Fibroblast of pulmonary artery (primary cell): ENCODE measurements at places on chromosomes 7 and 10.
A peak's percentile ranks its signal among the peaks of the same experiment; 100 is the strongest.

DNA sequence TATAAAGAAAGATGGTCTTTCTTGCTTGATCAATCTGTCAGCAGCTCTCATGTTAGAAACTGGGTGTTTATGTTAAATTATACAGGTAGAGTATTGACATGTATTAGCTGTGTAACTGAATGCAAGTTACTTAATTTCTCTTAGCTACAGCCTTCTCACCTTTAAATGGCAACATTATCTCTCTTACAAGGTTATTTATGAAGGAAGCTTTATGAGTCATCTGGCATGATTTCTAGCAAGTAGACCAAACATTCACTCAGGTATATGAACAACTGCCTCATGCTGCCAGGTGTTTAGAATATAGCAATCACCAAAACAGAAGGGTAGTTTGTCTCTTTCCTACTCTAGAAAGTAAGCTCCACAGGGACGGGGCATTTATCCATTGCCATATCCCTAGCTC, 8.5 kb downstream of the ARL4A start:
- no peak for DNase-seq

- no peak for DNase-seq
Observed at GRCh38 chr7:13312307-13312706, 624.9 kb downstream of the ARL4A start.

DNA sequence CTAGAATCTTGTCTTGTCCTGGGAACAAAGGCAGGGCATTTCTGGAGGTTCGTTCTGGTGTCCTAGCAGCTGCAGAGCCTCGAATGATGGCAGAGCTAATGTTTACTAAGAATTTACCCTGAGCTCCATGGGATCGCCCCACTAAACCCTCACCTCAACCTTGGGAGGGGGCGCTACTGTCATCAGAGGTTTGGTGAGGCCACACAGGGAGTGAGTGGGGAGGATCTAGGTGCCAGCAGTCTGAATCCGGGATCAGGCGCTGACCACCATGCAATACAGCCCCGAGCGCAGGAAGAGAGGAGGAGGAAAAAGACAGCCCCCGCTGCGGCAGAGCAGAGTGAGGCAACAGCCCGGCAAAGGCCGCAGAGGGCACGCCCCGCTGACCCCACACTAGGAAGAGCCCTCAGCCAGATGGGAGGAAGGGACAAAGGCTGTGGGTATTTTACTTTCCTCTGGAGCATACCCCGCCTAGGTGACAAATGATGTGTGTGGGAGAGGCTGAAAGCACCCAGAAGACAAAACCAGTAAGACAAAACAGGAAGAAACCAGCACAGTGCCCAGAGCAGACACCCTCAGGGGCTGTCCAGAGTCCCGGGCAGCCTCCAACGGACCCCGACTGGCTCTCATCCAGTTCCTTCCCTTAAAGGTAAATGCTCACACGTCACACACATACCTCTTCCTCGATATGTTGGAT, 103.5 kb downstream of the FAM53B start:
- no peak for DNase-seq

DNA sequence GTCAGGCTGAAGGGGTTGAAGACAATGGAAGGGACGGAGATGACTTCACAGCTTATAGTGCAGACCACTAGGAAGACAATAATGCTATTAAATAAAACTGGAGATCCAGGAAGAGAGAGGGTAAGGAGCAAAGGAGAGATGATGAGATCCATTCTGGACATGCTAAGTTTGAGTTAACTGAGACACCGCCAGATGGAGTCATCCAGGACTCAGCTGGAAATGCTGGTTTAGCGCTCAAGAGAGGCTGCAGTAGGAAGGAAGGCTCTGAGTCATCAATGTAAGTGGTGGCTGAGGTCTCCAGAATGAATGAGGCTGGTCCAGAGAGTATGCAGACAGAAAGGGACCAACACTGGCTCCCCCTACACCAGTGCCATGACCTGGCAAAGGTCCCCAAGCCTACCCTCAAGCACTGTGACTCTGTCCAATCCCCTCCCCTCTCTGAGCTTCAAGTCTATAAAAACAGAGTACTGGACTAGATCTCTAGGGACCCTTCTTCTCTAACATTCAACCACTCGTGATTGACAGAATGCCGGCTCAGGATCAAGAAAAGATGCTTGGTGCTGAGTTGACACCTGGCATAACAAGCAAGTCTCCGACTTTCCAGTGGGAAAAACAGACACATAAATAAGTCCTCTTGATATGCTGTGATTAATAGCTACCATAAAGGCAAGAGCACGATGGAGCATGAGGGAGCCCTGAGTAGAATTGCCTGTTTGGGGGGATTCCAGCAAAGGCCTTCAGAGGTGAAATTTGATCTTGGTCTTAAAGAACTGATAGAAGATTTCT, 8.9 kb downstream of the GFRA1 start:
- no peak for DNase-seq

DNA sequence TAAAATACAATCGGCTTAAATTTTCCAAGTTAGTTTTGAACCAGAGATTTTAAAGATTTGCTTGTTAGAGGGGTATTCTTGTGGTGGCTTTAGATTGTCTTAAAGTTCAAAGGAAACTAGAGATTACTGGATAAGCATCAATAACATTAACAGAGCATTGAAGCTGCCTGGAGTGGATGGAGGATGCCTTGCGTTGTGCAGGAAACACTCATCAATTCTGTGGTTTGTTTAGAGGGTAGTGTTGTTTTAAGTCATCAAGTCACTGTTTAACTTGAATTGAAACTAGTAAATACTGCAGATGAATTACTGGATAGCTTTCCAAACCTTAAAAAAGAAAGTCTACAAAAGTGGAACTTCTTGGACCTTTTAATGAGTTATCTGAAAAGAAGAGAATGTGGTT, 218.6 kb downstream of the CELF2 start:
- no peak for DNase-seq

DNA sequence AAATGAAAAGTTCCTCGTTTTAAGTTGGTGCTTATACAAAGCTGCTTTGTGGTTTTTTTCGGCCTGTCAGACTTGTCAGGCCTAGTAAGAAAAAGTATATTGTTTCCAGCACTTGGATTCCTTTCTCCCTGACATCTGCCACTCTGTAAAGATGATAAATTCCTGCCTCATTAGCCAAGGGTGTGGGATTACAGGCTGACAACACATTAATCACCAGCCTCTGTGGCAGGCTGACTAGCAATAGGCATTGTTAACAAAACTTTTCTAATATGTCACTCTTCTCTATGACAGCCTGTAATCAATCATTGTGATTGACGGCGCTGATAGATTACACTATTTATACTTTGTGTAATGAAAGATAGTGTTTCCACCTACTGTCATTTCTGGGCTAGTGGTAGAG, 682.5 kb downstream of the LRMDA start:
- peak; percentile 1 for DNase-seq

DNA sequence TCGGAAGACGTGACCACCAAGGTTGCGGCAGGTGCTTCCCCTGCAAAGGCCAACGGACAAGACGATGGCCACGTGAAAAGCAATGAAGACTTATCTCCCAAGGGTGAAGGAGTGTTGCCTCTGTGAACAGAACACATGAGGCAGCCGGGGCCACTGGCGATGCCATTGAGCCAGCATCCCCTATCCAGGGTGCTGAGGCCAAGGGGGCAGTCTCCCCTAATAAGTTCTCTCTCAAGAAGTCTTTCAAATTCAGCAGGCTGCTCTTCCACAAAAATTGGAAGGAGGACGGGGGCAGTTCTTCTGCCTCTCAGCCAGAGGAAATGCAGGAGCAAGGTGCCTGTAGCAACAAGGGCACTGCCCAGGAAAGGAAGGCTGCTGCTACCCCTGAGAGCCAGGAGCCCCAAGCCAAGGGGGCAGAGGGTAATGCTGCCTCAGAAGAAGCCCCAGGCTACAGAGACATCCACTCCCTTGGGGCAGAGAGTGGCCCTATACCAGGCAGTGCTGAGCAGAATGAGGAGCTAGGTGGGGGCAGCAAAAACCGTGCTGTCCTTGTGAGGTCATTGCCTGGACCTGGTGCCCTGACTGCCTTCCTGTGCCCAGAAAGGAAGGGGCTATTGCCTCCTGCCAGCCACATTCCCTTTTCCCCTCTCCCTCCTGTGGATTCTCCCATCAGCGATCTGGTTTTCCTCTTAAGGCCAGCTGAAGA, 17.3 kb downstream of the NT5C2 start:
- DNase-seq, result no peak

DNA sequence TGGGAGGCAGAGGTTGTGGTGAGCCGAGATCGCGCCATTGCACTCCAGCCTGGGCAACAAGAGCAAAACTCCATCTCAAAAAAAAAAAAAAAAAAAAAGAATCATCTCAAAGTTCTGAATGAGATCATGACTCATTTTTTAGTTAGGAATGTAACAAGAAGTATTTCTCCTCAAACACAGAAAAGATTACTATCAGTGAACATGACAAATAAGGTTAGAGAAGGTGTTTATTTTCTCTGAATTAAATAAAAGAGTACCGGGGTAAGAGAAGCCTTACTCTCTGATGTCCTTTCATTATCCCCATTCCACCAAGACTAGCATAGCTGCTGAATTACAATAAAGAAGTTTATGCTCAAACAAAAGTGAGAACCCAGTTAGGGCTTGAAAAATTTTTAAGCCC, 50.1 kb downstream of the IPMK start:
- no peak for DNase-seq

- peak; percentile 59 for DNase-seq
Observed at GRCh38 chr10:24617771-24618396, 105.8 kb downstream of the ARHGAP21 start.

GRCh38 chr7:151341357-151342101, at the start of gene NUB1:
TSS of gene NUB1 (plus strand) at chr7:151341812. CDS start at chr7:151345350, 3,538 bp downstream.
- DNase-seq, result peak; percentile 85

DNA sequence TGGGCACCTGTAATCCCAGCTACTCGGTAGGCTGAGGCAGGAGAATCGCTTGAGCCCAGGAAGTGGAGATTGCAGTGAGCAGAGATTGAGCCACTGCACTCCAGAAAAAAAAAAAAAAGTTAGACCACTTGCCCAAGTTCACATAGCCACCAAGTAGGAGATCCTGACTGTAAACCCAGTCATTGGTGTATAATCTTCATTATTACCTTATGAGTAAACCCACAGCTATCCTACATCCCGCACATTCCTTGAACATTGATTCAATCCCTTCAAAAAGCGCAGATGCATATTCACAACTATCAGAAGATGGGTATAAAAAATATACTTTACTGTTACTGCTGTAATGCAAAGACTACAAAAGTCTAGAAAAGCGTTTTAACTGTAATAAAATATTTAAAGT, 512.9 kb downstream of the SUGCT start:
- no peak for DNase-seq

GRCh38 chr7:15376600-15376999, 185.2 kb downstream of the AGMO start:
- DNase-seq, result no peak

DNA sequence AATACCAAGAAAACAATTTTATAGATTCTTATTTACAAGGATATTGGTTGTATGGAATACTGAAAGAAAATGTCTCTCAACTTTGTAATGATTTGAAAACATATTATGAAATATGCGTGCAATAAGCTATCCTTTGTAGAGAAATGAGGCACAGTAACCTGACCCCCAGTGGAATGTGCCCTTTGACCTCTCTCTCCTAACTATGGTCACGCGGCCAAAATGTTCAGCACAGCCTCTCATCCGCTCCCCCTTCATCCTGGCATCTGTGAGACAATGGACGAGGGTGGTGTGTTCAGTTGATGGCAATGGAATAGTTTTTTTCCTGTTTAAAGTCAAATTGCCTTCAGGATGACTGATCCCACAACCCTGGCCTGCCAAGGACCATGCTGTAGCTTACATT, 13.3 kb downstream of the BEND7 start:
- DNase-seq, result no peak

DNA sequence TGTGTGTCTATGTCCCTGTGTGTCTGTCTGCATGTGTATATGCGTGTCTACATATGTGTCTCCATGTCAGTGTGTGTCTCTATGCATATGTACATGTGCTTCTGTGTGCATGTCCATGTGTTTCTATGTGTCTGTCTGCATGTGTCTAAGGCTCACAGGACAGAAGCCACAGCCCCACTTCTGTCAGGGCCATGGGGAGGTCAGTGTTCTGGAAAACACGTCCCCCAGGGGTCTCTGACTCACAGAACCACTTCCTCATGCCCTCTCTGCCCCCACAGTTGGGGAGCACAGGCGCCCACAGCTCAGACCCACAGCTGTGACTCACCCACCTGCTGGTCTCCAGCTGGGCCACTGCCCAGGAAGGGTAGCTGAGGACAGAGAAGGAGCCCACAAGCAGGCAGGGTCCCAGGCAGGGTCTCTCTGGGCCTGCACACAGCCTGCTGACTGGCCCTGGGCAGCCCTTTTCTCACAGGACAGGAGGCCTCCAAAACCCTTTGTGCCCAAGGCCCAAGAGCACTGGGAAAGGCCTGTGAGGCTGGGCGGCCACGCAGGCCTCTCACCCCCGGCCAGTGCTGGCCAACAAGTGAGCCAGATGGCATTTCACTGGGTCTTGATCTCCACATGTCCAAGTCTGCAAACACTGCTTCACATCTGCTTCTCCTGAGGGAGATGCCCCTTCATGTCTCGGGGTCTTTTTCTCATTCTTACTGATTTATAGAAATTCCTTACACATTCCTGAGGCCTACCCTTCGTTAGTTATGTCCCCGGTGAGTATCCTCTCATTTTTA, 102.9 kb upstream of the FAM20C start:
- DNase-seq, result peak; percentile 85

- DNase-seq, result no peak
Observed at GRCh38 chr10:118566911-118567310, 28.5 kb downstream of the PRLHR start.

GRCh38 chr7:54629771-54630170, 87.6 kb downstream of the VSTM2A start:
- no peak for DNase-seq

DNA sequence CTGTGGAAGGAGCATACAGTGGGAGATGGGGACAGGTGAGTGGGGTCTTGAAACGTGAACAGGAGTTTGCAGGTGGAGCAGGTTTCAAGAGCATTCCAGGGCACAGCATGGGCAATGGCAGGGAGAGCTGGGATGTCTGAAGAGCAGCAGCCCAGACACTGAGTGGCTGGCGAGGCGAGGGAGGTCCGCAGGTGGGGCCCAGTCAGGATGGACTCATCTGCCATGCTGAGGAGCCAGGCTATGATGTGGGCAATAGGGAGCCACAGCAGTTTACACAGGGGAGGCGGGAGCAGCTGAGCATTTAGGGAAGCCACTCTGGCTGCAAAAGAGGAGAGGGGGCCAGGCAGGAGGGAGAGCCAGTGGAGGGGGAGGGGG, 138.7 kb downstream of the FAM53B start:
- DNase-seq, result no peak
